ENCODE measurements at places on chromosomes 6 and 20.

- peaks cover 3% of the 10 kb centered on the region for H3K4me1 ChIP-seq
- H3K4me3 ChIP-seq = no peak overlapping the region
- H3K27ac ChIP-seq = no peak overlapping the region
- no peaks in the 10 kb centered on the region for H3K36me3 ChIP-seq
- no peak for DNase-seq
Measured at GRCh38 chr20:22682381-22682780, 98.0 kb upstream of the FOXA2 start.

GRCh38 chr6:97689078-97689754, 406.2 kb upstream of the MMS22L start:
- no peaks in the 10 kb centered on the region for H3K4me1 ChIP-seq
- H3K4me3 ChIP-seq = no peak overlapping the region
- no peak overlapping the region for H3K27ac ChIP-seq

- H3K27me3 ChIP-seq = no peaks in the 10 kb centered on the region
- H3K27ac ChIP-seq = no peak overlapping the region
- H3K4me1 ChIP-seq = no peaks in the 10 kb centered on the region
- DNase-seq = no peak
Measured at GRCh38 chr6:138869398-138869797, 73.5 kb downstream of the ECT2L start.

DNA sequence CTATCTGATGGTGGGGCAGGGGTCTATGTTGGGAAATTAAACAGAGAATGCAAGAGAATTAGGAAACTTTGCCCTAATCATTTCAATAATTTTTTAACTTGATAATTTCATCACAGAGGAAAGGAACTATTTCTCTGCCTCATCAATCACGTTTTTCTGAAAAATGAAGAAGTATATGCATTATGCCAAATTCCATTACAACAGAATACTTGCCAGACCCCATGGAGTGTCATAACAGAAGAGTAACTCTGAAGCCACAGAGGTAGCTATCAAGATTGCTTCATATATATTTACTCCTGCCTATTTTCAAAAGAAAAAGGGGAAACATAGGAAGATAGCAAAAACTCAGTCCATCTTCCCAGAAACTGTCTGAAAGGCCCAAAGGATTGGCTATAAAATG, 5.7 kb upstream of the USP49 start:
- DNase-seq = no peak
- H3K4me1 ChIP-seq = no peaks in the 10 kb centered on the region
- no peaks in the 10 kb centered on the region for H3K36me3 ChIP-seq

DNA sequence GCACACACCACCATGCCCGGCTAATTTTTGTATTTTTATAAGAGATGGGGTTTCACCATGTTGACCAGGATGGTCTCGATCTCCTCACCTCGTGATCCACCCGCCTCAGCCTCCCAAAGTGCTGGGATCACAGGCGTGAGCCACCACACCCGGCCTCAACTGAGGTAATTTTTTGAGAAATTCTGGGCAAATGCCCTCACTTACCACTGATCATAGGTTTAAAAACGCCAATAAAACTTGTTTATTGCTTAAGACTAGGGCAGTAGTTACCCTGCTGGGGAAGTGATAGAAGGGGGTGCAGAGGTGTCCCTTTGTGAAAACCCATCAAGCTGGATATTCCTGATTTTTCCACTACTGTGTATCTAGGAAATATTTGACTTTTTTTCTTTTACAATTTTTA, 196.3 kb downstream of the BCAS1 start:
- peaks cover 4% of the 10 kb centered on the region for H3K4me1 ChIP-seq
- H3K4me3 ChIP-seq = no peak overlapping the region

DNA sequence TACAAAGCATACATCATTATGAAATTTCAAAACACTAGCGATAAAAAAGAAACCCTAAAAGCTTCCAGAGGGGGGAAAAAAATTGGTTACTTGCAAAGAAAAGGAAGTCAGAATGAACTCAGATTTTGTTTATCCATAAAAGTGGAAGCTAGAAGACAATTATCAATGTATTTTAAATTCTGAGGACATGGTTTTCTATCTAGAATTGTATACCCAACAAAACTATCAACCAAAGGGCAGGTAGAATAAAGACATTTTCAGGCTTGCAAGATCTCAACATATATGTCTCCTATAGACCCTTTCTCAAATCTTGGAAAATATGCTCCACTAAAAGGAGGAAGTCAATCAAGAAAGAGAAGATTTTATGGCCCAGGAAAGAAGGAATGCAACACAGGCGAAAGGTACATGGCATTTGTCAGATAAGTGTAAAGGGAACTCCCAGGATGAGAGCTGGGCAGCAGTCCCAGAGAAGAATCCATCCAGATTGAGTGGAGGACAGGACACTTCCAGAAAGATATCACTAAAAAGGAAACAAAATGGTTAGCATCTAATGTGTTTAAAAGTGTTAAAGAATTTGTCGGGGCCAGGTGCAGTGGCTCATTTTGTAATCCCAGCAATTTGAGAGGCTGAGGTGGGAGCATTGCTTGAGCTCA, 45.4 kb upstream of the ZFAND3 start:
- H3K4me3 ChIP-seq = no peak overlapping the region
- no peak for DNase-seq
- H3K27me3 ChIP-seq = peaks cover 5% of the 10 kb centered on the region
- H3K27ac ChIP-seq = no peak overlapping the region
- H3K36me3 ChIP-seq = no peaks in the 10 kb centered on the region
- peaks cover 9% of the 10 kb centered on the region for H3K4me1 ChIP-seq

All from iPS DF 6.9 (cell line).